ENCODE measurements at places on chromosomes 5 and 9.

- no peak for DNase-seq
Observed at GRCh38 chr5:93343570-93343969, 237.4 kb downstream of the NR2F1-AS1 start.

- no peak for DNase-seq
Observed at GRCh38 chr5:31362931-31363568, 168.8 kb downstream of the DROSHA start.

DNA sequence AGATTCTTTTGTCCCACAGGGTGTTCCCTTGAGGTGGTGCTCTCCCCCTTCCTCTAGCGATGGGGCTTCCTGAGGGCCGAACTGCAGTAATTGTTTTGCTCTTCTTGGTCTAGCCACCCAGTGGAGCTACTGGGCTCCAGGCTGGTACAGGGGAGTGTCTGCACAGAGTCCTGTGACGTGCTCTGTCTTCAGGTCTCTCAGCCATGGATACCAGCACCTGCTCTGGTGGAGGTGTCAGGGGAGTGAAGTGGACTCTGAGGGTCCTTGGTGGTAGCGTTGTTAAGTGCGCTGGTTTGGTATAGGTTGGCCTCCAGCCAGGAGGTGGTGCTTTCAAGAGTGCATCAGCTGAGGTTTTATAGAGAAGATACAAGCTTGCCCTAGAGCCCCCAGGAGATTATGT is 20.4 kb upstream of the CEP72 start:
- no peak for DNase-seq

DNA sequence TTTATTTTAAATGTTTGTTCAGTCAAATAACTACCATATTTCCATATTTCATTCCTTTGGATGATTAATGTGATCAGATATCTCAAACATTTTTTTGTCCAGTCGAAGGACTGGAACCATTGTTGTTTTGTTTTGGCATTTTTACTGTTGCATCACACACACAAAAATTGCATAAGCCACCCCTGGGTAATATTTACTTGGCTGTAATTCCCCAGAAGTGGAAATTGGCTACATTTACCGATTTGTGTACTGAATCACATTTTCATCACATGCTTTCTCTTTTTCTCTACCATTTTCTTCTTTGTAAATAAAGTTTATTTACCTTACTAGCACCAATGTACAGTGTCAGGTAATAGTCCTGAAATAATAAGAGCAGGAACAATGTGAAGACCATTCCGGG is 1729.7 kb upstream of the WWC1 start:
- DNase-seq, result no peak

DNA sequence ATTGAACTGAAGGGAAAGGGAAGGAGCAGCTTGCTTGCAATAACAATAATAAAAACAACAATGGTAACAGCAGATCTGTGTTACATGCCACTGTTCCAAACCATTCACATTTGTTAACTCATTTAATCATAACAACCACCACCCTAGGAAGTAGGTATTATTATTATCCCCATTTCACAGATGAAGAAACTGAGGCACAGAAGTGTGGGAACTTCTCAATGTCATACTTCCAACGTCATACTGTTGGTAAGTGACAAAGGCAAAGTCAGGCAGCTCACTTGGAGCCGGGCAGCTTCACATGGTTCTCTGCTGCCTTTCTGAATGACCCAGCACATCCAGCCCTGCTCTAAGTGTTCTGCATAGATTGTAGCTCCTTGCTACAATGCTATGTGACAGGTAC is 72.6 kb downstream of the FOXD1 start:
- DNase-seq, result no peak

GRCh38 chr9:82808478-82808877 is 254.5 kb downstream of the RASEF start:
- DNase-seq, result no peak

DNA sequence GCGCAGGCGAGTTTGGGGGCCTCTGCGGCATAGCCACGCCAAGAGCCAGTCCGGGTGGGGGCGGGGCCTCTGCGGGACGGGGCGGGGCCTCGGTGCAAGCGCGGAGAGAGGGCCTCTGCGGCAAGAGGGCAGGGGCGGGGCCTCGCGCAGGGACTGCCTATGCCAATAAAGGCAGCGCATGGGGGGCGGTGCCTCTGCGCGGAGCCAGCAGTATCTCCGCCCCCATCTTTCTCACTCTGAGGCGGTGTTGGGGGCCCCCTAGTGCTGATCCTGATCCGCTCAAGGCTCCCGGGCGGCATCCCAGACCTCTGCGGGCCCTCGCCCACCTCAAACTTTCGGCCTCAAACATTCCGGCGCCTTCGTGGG is 9.2 kb upstream of the GPRIN1 start:
- peak; percentile 56 for DNase-seq

DNA sequence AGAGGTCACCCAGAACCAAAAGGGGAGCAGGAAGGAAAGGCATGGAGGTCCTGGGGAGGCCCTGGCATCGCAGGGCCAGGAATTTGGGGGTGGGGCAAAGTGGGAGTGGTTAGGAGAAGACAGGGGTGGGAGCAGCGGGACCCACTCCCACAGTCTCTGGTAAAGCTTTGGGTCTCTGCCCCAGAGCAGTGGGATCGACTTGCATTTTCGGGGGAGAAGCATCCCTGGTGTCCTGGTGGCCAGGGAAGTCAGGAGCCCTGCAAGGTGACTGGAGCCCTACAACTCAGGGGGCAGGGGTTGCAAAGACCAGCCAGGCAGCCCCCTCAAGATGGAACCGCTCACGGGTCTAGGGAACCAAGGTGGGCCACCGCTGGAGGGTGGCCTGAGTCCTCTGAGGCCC is 22.4 kb upstream of the GTF3C5 start:
- DNase-seq, result no peak

- no peak for DNase-seq
Observed at GRCh38 chr5:17114715-17115599, 102.5 kb upstream of the BASP1 start.

DNA sequence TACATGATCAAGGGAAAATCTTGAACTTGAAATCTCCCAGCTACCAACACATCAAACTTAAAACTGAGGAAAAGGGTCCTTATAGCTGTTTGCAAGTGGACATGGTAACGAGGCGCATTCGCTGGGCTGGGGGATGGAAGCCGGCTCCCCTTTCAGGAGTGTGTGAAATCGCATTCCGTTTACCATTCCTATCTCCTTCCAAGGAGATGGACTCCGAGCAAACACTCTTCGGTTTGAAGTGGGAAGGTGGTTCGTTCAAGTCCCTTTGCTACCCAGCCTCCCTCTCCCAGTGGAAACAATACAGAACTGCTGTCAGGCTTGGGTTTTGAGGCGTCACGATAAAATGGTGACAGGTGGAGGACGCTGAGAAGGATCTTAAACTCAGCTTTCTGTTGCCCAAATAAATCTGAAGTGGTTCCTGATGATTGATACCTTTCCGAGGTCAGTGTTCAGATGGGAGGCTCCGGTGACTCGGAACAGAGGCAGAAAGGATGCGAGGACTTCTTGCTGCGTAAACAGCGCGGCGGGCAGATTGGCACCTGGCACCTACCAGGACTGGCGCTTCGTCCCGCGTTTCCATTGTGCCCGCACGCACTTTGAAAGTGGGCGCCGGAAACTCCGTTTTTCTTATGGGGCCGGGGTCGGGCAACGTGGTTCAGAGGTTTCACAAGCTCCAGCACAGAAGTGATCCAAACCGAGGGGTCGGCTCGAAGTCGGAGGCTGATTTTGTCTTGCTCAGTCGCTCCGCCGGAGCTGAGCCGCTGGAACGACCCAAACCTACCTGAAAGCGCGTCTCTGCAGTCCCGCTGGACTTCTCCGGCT is 7.0 kb downstream of the MSX2 start:
- DNase-seq, result no peak

DNA sequence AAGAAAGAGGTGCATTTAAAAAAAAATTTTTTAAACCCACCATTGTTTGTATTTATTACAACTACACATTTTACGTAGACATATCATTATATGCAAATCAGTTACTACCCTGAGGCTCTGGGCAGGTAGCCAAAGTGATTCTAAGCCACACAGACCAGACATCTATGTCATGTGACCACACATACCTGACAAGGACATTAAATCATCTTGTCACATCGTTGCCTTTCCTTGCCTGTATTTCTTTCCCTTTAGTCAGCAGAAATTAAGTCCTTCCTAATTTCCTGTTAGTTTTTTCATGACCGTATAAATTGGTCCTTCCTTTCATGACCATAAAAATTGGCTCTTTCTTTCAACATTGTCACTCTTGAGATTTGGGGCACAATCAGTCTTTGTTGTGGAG is 134.2 kb upstream of the MARCHF11 start:
- DNase-seq, result no peak

- no peak for DNase-seq
Observed at GRCh38 chr5:66169534-66169933, 25.4 kb downstream of the SREK1 start.

DNA sequence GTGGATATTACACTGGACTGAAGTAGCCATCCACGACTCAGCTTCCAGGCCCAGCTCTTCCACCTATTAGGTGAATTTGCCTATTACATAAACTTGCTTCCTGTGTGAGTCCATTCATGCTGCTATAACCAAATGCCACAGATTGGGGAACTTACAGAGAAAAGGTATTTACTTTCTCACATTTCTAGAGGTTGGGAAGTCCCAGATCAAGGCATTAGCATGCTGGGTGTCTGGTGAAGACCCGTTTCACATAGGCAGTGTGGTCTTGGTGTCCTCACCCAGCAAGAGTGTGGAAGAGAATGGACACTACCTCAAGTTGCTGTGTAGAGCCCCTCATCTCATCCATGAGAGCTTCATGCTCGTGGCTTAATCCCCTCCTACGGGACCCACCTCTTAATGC is 282.6 kb downstream of the IRX1 start:
- no peak for DNase-seq

DNA sequence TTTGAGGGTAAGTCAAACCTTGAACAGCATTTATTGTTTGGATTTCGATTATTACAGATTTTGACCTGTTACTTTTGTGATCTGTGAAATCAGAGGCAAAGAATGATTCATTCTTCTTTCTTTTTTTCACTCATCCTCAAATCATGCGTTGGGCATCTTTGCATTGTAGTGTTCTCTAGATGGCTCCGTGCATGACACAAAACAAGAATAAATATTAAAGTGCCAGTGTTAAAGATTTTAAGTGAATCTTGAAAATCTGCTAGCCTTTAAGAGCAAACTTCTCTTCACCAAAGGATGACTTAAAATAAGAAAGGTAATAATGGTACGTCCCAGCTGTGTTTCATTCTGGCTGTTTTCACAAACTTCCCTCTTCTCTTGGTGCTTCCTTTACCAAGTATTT is 361.9 kb upstream of the SMARCA2 start:
- no peak for DNase-seq

GRCh38 chr5:78588507-78588906 is 60.1 kb downstream of the LHFPL2 start:
- no peak for DNase-seq

DNA sequence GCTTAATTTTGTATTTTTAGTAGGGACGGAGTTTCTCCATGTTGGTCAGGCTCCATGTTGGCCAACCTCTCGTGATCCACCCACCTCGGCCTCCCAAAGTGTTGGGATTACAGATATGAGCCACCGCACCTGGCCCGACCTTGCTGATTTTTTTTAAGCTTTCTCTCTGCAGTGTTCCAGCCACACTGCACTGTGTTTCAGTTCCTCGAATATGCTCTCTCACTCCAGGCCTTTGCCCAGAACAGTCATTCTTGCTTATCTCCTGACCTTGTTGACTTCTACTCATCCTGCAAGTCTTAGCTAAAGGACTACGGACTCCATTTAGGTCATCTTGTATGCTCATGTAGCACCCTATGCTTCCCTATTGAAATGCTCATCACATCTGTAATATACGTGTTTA is 3.3 kb downstream of the SNAPC3 start:
- DNase-seq, result no peak

GRCh38 chr5:112417931-112418658 is 982 bp downstream of the EPB41L4A start:
- DNase-seq, result no peak

DNA sequence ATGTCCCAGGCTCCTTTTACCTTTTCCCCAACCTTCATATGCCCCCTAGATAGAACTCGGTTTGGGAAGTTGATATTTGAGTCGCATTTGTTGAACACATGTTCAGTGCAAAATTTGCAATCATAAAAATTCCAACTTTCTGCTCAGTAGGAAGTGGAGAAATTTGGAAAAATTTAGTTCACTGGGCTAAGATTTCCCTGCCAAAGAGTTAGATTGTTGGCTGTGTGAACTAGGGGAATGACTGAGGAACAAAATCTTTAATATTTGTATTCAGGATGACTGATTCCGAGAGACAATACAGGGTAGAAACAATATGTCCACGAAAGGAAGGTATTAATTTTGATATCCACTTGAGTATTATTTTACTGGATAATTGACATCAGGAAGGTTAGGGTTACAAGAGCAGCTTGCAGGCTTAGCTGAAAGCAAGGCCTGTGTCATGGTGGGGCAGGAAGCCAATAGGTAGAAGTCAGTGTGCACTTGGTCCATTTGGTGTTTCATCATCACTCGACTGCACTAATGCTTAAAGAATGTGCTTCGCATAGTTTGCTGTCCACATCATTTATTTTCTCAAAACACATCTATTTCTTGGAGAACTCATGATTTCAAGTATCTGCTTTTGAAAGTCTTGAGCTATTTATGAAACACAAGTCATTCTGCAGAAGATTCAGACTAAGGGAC is 59.4 kb upstream of the GNA14 start:
- DNase-seq, result peak; percentile 62

DNA sequence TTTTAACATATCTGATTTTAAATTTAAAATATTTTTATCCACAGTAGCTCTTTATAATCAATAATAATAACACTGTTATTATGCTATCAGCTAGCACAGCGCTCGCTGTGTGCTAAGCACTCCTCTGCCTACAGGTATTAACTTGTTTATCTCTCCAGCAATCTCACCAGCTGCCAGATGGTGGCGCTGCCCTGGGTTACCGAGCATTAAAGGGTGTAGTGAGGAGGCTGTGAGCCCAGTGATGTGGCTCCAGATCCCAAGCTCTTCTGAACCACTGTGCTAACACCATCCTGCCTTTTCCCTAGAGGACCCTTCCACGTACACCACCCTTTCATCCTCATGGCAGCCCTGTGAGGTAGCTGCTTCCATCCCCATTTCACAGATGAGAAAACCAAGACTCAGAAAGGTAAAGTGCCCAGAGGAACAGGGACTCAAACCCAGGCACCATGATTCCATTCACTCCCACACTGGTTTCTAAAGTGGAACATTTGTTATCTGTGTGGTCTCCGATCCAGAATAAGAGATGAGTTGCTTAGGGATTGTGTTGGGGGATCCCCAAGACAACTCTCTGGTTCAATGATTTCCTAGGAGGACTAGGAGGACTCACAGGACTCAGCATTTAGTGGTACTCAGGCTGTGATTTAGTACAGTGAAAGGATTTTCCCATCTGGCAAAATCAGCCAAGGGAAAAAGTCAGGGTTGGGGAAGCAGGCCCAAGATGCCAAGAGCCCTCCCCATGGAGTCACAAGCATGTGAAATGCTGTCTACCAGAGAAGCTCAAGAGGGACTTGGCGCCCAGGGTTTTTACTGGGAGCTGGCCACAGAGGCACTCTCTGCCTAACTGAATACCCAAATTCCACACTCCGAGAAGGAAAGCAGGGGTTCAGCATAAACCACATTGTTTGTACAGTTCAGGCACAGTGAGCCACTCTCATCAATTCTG is 7.0 kb downstream of the IGFBPL1 start:
- DNase-seq, result peak; percentile 38

- no peak for DNase-seq
Observed at GRCh38 chr9:34386656-34387055, 10.0 kb upstream of the MYORG start.

- DNase-seq, result peak; percentile 15
Observed at GRCh38 chr5:78496373-78496772, 136.0 kb downstream of the SCAMP1 start.

Measured in HepG2 (cell line).